ENCODE measurements at places on chromosomes 13 and 19.
A peak's percentile ranks its signal among the peaks of the same experiment; 100 is the strongest.

GRCh38 chr13:46595885-46596275, 42.9 kb downstream of the LRCH1 start:
- no peak for DNase-seq

GRCh38 chr13:44403461-44404056, 29.9 kb downstream of the SERP2 start:
- DNase-seq = no peak

DNA sequence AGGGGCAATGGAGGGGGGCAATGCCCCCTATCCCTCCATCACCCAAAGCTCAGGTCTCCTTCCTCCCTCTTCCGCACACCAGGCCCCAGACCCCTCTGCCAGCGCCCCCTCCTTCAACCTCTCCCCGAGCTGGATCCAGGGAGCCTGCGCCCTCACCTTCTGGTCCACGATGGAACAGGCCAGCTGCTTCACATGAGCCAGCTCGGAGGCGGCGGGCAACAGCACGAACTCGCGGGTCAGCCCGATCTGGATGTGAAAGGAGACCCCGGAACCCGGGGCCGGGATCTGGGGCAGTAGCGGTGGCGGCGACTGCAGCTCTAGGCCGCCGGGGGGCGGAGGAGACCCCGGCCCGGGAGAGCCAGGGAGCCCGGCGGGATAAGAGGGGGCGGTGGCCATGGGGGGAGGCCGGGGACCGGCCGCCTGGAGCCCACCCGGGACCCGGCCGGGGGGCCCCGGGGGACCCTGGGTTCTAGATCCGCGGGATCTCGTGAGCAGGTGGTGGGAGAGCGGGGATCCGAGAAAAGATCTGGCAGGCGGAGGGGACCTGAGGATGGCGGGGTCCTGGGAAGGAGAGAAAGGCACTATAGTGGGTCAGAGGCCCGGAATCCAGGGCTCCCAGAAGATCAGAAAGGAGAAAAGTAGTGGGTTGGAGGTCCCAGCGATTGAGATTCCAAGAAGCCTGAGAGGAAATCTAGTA, 791 bp downstream of the PRKD2 start:
- no peak for DNase-seq

DNA sequence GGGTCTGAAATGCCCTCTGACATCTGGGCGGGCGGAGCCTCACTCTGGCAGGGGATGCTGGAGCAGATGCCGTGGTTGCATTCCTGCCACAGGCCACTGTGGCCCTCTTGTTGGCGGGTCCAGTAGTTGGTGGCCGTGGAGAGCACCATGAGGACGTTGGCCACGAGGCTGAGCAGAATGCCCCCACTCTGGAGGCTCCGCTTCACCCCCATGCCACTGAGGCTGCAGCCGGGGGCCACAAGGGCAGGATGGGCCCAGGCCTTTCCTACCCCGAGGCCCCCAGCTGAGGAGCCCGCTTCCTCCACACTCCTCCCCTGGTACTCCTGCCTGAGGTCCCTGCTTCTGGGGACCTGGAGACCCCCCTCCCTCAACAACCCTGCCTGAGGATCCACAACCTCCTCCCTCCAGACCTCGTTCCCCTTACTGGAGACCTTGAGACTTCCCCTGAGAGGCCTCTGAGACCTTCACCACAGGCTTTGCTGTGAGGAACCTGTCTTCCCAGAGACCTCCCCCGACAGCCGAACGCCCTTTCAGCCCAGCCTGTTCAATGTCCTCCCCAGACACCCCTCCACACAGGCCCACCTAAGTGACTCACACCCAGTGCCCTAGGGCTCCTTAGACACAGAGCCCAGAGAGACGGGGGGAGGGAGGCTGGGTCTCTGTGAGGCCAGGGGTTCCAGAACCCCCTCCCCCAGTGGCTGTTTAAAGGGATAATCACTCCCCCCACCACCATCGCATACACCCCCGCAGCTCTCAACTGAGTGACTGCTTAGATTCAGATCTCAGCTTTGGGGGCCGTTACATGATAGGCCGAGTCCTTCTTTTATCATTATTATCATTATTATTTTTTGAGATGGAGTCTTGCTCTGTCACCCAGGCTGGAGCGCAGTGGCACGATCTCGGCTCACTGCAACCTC, at the start of gene CLDND2:
TSS of gene CLDND2 (minus strand) at position 638 of the 917 bp plus-strand sequence. CDS start at position 212, 426 bp downstream.
- no peak for DNase-seq

DNA sequence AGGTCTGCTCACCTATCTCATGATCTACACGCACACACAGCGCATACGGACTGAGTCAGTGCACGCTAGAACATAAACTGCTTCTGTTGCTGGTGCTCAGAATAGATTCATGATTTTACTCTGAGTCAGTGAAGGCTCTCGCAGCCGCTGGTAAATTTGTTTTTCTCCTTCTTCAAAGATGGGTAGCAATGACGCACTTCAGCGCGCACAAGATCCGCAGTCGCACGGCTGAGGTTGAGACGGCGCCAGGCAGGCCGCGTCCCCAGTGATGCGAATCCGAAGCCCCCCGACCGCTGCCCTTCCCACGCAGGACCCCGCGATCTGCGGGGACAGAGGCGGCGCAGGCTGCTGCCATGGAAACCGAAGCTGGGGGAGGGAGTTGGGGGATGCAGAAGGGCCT, 103.7 kb upstream of the USP29 start:
- DNase-seq = no peak

DNA sequence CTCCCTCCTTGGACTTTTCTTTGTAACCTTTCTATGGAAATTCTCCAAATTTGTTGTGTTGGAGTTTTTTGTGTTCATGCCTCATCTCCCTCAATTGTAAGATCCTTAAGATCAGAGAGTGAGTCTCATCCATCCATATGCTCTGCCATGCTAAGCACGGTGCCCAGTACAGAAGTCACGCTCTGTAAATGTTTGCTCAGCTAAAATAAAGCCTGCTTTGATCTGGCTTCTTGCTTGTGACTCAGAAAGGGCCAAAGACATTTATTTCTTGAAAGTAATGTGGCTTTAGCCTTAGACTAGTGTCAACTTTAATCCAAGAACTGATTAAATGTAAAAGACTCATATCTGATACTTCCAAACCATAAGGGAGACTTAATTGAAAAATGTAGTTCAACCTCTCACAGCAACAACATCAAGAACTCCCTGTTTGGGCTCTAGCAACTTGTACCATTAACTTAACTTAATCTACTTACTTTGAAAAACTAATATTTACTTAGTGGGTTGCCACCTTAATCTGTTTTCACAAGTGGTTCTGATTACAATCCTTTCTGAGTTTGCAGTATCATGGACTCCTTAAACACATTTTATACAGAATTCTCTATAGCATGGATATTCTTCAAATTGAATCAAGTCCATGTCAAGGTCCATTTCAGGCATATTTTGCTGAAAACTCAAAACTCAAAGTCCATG, 100.2 kb downstream of the KL start:
- no peak for DNase-seq

DNA sequence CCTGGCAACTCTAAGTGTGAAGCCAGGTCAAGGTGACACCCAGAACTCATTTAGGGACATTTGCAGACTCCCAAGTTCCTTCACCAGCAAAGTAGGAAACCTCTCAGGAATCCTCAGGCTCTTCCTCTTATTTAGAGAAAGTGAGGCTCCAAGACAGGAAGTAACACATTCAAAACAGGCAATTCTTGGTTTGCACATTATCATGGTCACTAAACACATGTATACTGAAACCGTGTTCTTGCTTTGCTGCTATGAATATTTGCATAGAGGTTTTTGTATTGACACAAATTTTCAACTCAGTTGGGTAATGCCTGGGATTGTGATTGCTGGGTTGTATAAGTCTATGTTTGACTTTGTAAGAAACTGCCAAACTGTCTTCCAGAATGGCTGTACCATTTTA, 13.2 kb upstream of the URI1 start:
- no peak for DNase-seq

DNA sequence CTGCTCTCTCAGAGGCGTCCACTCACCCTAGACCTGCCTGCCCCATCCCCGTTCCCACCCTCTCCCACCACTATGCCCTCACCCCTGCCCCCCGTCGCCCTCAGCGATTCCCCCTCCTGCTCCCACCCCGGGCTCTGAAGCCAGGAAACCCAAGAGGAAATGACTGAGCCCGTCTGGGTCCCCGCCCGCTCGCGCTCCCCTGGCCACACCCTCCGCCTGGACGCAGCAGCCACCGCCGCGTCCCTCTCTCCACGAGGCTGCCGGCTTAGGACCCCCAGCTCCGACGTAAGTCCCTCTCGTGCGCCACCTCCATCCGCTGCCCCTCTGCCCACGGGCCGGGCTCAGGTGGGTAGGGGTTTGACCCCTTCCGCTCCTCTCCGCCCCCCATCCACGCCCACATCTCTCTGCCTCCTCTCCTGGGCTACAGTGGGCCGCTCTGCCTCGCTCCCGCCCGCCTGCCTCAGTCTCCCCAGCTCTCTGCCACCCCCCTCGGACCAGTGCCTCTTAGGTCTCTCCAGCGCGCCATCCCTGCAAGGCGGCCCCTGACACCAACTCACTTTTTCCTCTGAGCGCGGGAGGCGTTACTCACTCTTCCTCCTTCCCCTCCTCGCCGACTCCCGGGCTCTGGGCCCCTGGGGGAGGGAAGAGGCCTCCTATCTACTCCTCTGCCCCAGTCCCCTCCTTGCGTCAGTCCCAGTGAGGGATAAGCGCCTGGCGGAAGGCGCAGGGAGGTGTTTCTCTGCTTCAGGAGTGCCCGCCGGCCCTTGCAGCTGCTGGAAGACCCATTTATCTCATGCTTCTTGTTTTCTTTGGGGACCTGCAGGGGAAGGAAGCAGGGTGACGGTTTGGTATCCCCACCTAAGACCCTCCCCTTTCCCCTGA, at the start of gene FXYD5:
TSS of gene FXYD5 (plus strand) at position 211 of the 882 bp plus-strand sequence. CDS start 816 bp downstream, outside the sequence.
- peak; percentile 87 for DNase-seq

DNA sequence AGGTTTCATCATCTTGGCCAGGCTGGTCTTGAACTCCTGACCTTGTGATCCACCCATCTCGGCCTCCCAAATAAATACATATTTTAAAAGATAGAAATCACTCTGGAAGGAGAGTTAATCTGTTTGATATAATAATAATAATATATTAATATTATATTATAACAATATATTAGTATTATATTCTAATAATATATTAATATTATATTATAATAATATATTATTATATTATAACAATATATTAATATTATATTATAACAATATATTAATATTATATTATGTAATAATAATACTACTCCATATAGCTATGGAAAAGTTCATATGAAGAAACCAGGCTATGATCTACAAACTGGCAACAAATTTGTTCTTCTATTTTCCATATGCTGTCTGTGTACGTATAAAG, 16.8 kb downstream of the HPN start:
- DNase-seq = no peak

DNA sequence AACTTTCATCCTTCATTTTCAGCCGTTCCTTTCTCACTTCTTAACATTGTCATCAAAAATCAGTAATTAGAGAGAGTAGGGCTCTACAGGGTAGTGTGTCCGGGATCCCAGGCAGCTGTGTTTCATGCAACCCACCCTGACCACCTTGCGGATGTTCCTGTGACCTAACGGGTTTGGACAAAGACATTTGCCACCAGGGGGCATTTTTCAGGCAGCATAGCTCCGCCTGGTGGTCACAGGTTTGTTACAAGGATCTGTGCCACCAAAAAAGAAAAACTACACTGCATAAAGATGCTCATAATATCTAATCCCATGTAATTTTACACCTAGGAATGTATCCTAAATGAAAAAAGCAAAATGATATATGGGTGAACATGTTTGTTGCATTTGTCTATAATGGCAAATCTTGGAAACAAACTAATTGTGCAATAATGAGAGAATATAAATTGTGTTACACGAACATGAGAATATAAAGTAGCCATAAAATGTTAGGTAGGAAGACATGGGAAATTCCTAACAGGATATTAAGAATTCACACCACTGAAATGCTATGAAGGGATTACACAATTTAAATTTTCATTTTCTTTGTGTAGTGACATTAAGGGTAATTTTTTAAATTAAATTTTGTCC, 123.0 kb downstream of the SLC7A1 start:
- peak; percentile 76 for DNase-seq
